Heart right ventricle (tissue), 16 donors: ENCODE measurements at places on chromosomes 4 and X. TPM values are rescaled to one million over a fixed set of nuclear protein-coding genes. Genes with fewer than 3 reads are reported as not detected.

Gene BANK1
- 0.57 TPM for total RNA-seq

Gene TBC1D9
- 9.9 TPM for total RNA-seq

Gene RHOXF2B
- not detected for total RNA-seq

Gene MXD4
- total RNA-seq, result 28.4 TPM

Gene TMEM255A
- 0.30 TPM for total RNA-seq
